Left forelimb (tissue), 1 donor: ENCODE measurements at places on chromosomes 12 and 14.

DNA sequence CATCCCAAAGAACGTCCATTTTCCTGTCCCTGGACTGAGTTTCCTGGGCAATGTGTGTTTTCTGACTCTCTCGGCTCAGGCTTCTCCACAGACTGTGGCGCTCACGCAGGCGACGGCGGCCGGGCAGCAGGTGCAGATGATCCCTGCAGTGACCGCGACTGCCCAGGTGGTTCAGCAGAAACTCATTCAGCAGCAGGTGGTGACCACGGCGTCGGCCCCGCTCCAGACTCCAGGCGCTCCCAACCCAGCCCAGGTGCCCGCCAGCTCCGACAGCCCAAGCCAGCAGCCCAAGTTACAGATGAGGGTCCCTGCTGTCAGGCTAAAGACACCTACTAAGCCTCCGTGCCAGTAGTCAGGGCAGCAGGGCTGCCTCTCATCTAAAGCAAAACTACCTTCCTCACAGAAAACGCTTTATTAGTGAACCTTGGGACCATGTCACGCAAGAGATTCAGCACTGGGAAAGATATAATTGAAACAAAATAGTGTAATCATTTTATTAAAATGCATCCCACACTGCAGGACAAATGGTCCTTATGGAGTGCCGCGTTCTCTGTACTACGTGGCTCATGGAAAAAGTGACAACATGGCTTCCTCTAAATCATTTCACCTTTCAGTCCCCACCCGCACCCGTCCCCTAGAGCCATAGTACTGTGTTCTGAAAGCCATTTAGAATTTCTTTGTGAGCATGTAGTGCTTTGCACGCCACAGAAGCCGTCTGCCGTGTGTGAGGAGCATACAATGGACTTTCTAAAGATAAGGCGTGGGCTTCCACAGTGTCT is 66.6 kb downstream of the DDX51 start:
- DNase-seq: no peak

DNA sequence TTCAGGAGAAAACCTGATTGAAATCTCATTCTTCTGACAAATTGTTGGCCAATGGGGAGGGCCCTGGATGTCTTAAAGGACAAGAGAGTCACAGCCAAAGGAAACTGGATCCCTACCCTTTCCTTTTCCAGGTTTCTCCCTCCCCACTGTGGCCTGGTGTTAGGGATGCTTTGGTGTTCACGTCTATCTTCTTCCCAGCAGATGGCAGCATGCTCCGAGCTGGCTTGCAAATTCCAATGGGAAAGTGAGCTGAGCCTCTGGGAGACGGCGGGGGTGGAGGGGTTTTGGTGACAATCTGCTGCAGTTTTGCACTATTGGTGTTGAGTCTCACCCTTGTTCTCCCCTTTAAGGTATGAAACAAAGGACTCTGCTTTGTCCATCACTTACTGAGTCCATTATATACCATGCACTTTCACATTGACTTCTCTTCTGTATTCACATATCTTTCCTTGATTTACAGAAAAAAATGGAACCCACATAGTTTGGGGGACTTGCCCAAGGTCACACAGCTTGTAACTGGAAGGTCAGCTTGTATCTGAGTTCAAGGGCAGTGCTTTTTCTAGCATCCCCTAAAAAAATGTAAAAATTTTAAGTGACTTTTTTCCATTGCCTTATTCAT is 39.3 kb downstream of the CCDC177 start:
- peak; percentile 59 for DNase-seq

DNA sequence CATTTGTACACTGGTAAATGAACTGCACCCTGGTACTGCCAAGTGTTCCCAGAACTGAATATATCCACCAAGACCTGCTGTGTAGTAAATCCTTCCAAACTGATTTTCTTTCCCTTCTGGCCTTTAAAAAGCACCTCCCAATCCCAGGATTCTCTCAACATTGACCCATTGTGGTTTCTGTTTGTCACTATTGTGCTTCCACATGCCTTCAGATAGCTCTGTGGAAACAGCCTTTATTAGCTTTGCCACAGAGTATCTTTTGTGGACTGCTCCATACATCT is 949 bp upstream of the KIF21A start:
- DNase-seq: no peak

GRCh38 chr14:57991353-57991752 is 125.5 kb upstream of the SLC35F4 start:
- no peak for DNase-seq

DNA sequence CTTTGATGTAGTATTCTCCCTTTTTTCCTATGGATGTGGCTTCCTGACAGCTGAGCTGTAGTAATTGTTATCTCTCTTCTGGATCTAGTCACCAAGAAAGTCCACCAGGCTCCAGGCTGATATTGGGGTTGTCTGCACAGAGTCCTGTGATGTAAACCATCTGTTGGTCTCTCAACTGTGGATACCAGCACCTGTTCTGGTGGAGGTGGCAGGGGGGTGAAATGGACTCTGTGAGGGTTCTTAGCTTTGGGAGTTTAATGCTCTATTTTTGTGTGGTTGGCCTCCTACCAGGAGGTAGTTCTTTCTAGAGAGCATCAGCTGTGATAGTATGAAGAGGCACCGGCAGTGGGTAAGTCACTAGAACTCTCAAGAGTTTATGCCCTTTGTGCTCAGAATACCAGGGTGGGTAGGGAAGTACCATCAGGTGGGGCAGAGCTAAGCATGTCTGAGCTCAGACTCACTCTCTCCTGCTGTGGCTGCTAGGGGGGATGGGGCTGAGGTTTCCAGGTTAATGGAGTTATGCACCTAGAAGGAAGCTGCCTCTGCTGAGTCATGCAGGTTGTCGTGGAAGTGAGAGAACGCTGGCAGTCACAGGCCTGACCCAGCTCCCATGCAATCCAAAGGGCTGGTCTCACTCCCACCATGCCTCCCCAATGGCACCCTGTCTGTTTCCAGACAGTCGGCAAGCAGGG is 3.0 kb upstream of the TAS2R14 start:
- no peak for DNase-seq

- no peak for DNase-seq
Observed at GRCh38 chr14:101775826-101776225, 14.3 kb downstream of the PPP2R5C start.

DNA sequence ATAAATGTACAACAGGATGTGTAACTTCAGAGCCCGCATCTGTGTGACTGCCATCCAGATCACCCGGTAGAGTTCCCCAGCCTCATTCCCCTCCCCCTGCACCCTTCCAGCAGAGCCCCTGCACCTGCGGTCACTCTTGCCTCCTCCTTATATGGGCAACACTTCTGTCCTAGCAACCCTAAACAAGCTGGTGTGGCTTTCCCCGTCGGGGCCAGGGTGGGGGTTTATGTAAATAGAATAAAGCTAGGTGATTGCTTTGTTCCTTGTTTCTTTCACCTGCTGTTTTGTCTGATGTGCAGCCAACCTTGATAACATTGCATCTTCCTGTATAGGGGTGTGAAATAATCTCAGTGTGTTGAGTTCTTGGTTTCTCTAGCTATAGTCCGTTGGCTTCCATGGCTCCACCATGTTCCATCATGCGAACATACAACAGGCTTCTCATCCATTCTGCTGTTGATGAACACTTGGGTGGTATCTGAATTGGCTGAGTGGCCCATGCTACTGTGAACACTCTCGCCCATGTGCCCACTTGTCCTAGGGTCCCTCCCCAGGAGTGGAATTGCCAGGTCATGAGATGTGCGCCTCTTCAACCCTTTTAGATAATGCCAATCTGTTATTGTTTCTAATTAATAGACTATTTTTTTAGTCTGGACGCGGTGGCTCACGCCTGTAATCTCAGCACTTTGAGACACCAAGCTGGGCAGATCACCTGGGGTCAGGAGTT is 102.2 kb downstream of the KIF26A start:
- DNase-seq: peak; percentile 23

DNA sequence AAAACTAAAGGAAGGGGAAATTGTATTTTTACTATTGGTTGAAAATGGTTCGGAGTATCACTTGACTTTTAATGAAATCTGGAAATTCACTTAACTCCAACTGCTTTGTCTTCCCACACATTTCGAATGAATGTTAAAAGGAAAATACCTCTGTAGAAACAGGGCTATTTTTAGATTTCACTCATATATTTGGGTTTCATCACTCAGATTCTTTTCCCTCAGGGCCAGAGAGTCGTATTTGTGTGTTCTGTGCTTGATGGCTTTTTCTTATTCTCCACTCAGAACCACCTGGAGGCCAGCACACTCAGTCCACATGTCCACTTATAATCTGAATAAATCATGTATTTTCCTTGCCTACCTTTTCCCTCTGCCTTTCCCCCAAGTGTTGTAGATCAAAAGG is 40.0 kb downstream of the DAAM1 start:
- DNase-seq: no peak

DNA sequence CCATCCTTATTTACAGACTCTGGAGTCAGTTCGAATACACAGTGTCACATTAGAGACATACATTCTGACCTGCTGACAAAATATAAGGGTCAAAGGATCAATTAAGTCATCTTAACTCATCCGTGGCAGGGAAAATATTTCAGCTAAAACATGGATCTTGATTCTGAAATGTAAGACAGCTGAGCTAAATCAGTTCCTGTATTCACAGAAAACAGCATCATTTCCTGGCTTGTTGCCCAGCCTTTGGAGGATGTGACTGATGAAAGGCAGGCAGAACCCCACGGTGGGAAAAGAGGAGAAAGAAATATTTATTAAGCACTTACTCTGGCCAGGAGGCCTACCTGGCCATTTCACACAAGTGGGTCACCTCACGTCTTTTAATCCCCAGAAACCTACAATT is 101.9 kb downstream of the GAS2L3 start:
- DNase-seq: no peak

DNA sequence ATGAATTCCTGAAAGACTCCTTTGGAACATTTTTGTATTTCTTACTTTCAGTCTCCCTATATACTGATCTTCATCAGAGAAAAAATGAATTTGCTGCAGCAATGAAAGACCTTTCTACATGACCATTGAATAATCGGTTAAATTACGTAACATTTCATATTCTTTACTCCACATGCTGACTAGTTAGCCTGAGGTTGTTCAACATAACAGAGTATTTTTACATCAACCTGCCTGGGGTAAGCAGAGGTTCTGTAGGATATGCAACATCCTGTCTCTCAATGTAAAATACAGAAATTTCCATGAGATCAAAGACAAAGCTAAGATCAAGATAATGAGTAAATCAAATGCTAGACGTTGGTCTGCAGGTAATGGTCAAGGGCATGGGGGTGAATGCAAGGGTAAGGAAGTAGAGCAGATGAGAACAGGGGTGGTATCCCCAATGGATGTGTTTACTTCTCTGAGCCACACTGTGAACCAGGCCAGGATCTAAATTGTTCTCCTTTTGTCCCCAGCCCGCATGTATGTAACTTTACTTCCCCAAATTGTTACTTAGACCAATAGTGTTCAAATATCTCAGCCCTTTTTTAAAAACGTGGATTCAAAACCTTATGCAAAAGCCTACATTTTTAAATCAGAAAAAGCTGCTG is 45.4 kb downstream of the DUSP6 start:
- DNase-seq: no peak
